Upper lobe of left lung (tissue), 6 donors: ENCODE measurements at places on chromosomes 3 and 15. TPM values are rescaled to one million over a fixed set of nuclear protein-coding genes. Genes with fewer than 3 reads are reported as not detected.

The ADPRH gene
- 18.9 TPM for total RNA-seq

The TMEM115 gene
- 68.1 TPM for total RNA-seq

The ITIH3 gene
- total RNA-seq: 10.5 TPM

The MEIS2 gene
- 19.3 TPM for total RNA-seq

The SRPRB gene
- 7.3 TPM for total RNA-seq

The TMEM212 gene
- total RNA-seq: 0.11 TPM

The ZMYND10 gene
- total RNA-seq: 30.4 TPM

The SPATA12 gene
- 0.27 TPM for total RNA-seq

The DPPA2 gene
- not detected for total RNA-seq

The AADACL2 gene
- total RNA-seq: 1.6 TPM
